Effector memory CD8-positive, alpha-beta T cell (primary cell): ENCODE measurements at places on chromosomes 12 and 14.

GRCh38 chr14:75559451-75560222 is 18.8 kb upstream of the FLVCR2 start:
- peaks cover 7% of the 10 kb centered on the region for H3K4me1 ChIP-seq
- H3K27ac ChIP-seq = peak overlapping the region; percentile 32
- H3K27me3 ChIP-seq = no peaks in the 10 kb centered on the region
- no peaks in the 10 kb centered on the region for H3K36me3 ChIP-seq
- peak overlapping the region; percentile 20 for H3K4me3 ChIP-seq
- no peak for DNase-seq

GRCh38 chr12:2692080-2692479 is 102.7 kb upstream of the FKBP4 start:
- peak overlapping the region; percentile 86 for H3K27ac ChIP-seq
- peaks cover 32% of the 10 kb centered on the region for H3K4me1 ChIP-seq
- peaks cover 12% of the 10 kb centered on the region for H3K36me3 ChIP-seq
- peaks cover 27% of the 10 kb centered on the region for H3K27me3 ChIP-seq

- H3K27ac ChIP-seq = no peak overlapping the region
- H3K4me3 ChIP-seq = no peak overlapping the region
- no peaks in the 10 kb centered on the region for H3K4me1 ChIP-seq
- no peak for DNase-seq
- no peaks in the 10 kb centered on the region for H3K36me3 ChIP-seq
Measured at GRCh38 chr14:59037086-59037485, 151.4 kb upstream of the DAAM1 start.

GRCh38 chr14:76531085-76531484 is 155.1 kb downstream of the ESRRB start:
- H3K27ac ChIP-seq = no peak overlapping the region
- H3K36me3 ChIP-seq = no peaks in the 10 kb centered on the region
- no peaks in the 10 kb centered on the region for H3K4me1 ChIP-seq

- H3K4me1 ChIP-seq = no peaks in the 10 kb centered on the region
- no peaks in the 10 kb centered on the region for H3K36me3 ChIP-seq
- no peak for DNase-seq
- H3K27ac ChIP-seq = no peak overlapping the region
- H3K27me3 ChIP-seq = no peaks in the 10 kb centered on the region
- no peak overlapping the region for H3K4me3 ChIP-seq
Measured at GRCh38 chr12:44098786-44099185, 262.9 kb downstream of the TMEM117 start.

GRCh38 chr12:109573914-109574244 is 285 bp downstream of the MVK start:
- H3K36me3 ChIP-seq = peaks cover 20% of the 10 kb centered on the region
- peaks cover 25% of the 10 kb centered on the region for H3K4me1 ChIP-seq
- peak overlapping the region; percentile 87 for H3K4me3 ChIP-seq
- H3K27me3 ChIP-seq = no peaks in the 10 kb centered on the region
- peak overlapping the region; percentile 97 for H3K27ac ChIP-seq

GRCh38 chr14:72852194-72852593 is 41.7 kb downstream of the DPF3 start:
- DNase-seq = no peak
- no peak overlapping the region for H3K4me3 ChIP-seq
- H3K27ac ChIP-seq = no peak overlapping the region
- H3K4me1 ChIP-seq = peaks cover 2% of the 10 kb centered on the region

- H3K4me3 ChIP-seq = no peak overlapping the region
- no peak for DNase-seq
- H3K36me3 ChIP-seq = peaks cover 43% of the 10 kb centered on the region
- H3K27me3 ChIP-seq = no peaks in the 10 kb centered on the region
- peaks cover 39% of the 10 kb centered on the region for H3K4me1 ChIP-seq
Measured at GRCh38 chr12:79835377-79835843, 99.5 kb downstream of the PPP1R12A start.

GRCh38 chr14:68666899-68667298 is 126.0 kb downstream of the ZFP36L1 start:
- no peak overlapping the region for H3K27ac ChIP-seq
- no peak for DNase-seq
- no peaks in the 10 kb centered on the region for H3K27me3 ChIP-seq
- peaks cover 23% of the 10 kb centered on the region for H3K4me1 ChIP-seq
- no peaks in the 10 kb centered on the region for H3K36me3 ChIP-seq
- H3K4me3 ChIP-seq = no peak overlapping the region

- H3K4me3 ChIP-seq = no peak overlapping the region
- no peak overlapping the region for H3K27ac ChIP-seq
- DNase-seq = no peak
- no peaks in the 10 kb centered on the region for H3K4me1 ChIP-seq
- H3K36me3 ChIP-seq = peaks cover 6% of the 10 kb centered on the region
- peaks cover 34% of the 10 kb centered on the region for H3K27me3 ChIP-seq
Measured at GRCh38 chr14:51733147-51733546, 81.4 kb downstream of the FRMD6 start.

GRCh38 chr12:68915055-68915454 is 17.9 kb downstream of the CPM start:
- no peak for DNase-seq
- peaks cover 15% of the 10 kb centered on the region for H3K27me3 ChIP-seq

DNA sequence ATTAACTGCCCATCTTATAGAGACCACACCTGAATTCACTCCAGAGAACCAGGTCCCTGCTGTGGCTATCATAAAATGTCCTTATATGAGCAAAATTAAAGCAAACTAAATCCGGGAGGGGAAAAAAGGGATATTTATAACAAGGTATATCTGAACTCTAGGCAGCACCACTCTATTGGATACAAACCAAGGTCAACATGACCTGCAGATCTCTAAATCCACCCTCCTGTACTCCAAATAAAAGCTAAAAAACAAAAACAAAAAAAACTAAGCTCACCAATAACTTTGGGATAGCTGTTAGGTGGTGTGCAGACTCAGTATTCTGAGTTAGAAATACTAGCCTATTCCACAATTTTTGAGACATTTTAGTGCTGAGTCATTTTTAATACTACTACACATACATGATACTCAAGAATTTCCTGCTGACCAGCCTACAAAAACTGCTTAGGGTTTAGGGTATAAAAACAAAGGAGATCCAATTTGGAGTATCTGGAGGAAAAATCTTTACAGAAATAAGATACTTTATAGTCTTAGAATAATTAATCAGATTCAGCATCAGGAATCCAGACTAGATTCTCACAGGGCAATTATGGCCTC is 46.6 kb upstream of the LTBP2 start:
- H3K4me3 ChIP-seq = no peak overlapping the region
- H3K27ac ChIP-seq = no peak overlapping the region
- H3K27me3 ChIP-seq = no peaks in the 10 kb centered on the region
- DNase-seq = no peak
- H3K36me3 ChIP-seq = peaks cover 33% of the 10 kb centered on the region
- H3K4me1 ChIP-seq = no peaks in the 10 kb centered on the region

DNA sequence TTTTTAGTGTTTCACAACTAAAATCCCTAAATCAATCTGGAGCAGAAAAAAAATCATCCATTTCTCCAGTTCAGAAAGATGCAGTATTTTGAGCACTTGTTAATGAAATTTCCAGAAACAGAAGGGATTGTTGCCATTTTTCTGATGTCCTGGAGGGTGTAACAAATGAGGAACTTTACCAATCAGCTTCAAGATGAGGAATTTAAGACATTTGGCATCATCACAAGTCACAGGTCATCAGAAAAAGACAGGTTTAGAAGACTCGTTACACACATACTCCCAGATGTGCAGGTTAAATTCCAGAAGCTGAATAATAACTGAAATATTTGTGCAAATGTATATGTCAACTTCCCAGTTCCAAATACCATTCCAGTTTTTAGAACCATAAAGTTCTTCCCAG is 482 bp upstream of the PSMC1 start:
- H3K27ac ChIP-seq = peak overlapping the region; percentile 97
- peaks cover 13% of the 10 kb centered on the region for H3K27me3 ChIP-seq
- no peak for DNase-seq
- H3K4me3 ChIP-seq = peak overlapping the region; percentile 91

- peaks cover 33% of the 10 kb centered on the region for H3K27me3 ChIP-seq
- H3K36me3 ChIP-seq = no peaks in the 10 kb centered on the region
- no peak overlapping the region for H3K27ac ChIP-seq
- DNase-seq = no peak
Measured at GRCh38 chr12:47473091-47473490, 232.7 kb downstream of the RPAP3 start.

DNA sequence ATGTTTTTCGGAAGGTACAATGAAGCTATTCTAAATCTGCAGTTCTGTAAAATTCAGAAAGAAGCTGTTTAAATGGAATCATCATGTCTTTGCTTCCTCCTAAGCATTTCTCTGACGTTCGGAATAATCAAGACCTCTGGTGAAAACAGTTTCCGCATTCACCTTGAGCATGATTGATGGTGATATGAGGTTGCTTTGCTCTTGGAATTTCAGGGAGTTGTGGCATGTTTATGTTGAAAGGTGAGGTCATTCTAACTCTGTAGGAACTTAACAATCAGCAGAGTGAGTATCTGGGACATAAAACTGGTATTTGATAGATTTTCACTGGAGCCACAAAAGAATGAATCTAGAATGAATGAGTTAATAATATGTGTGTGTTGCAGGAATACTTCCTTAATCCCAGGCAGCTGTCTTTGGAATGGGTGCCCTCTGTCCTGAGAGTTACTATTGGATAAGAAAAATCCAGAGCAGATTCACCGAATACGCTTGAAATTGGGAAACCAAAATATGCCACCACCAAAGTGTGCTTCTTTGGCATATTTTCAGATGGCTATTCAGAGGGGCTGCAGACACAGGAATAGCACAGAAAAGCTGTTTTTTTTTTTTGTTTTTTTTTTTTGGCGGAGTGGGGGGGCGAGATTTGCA is 599.1 kb downstream of the CCER1 start:
- H3K4me3 ChIP-seq = no peak overlapping the region
- H3K27me3 ChIP-seq = peaks cover 17% of the 10 kb centered on the region
- H3K36me3 ChIP-seq = no peaks in the 10 kb centered on the region

GRCh38 chr14:77206877-77207389 is 25.3 kb downstream of the TMEM63C start:
- peaks cover 1% of the 10 kb centered on the region for H3K4me1 ChIP-seq
- DNase-seq = no peak
- no peaks in the 10 kb centered on the region for H3K36me3 ChIP-seq

DNA sequence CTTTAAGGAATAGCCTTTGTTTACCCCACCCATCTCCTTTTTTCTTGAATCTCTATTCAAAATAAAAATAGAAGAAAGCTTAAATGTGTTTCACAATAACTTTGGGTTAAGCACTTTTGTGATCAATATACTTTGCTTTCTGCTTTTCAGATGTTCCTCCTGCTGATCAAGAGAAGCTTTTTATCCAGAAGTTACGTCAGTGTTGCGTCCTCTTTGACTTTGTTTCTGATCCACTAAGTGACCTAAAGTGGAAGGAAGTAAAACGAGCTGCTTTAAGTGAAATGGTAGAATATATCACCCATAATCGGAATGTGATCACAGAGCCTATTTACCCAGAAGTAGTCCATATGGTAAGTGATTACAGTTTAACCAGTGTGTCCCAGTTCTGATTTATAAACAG is 95.0 kb downstream of the PPP2R5C start:
- no peak overlapping the region for H3K4me3 ChIP-seq
- H3K27ac ChIP-seq = peak overlapping the region; percentile 88
- H3K27me3 ChIP-seq = no peaks in the 10 kb centered on the region
- DNase-seq = no peak
- peaks cover 56% of the 10 kb centered on the region for H3K4me1 ChIP-seq

DNA sequence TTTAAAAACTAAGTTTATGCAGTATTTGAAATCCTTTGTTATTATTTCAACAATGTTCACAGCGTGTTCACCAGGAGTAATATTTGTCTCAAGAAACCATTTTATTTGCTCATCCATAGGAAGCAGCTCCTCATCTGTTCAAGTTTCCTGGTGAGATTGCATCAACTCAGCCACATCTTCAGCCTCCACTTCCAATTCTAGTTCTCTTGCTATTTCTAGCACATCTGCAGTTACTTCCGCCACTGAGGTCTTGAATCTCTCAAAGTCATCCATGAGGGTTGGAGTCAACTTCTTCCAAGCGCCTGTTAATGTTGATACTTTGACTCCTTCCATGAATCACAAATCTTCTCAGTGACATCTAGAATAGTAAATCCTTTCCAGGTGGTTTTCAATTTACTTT is 18.0 kb downstream of the CLEC9A start:
- H3K36me3 ChIP-seq = no peaks in the 10 kb centered on the region
- H3K27ac ChIP-seq = no peak overlapping the region
- no peak overlapping the region for H3K4me3 ChIP-seq
- H3K27me3 ChIP-seq = peaks cover 65% of the 10 kb centered on the region
- no peak for DNase-seq
- H3K4me1 ChIP-seq = peaks cover 6% of the 10 kb centered on the region
